ENCODE measurements at places on chromosomes 2 and 18.

- DNase-seq: no peak
Measured at GRCh38 chr2:143823876-143824275, 694.7 kb downstream of the ARHGAP15 start.

DNA sequence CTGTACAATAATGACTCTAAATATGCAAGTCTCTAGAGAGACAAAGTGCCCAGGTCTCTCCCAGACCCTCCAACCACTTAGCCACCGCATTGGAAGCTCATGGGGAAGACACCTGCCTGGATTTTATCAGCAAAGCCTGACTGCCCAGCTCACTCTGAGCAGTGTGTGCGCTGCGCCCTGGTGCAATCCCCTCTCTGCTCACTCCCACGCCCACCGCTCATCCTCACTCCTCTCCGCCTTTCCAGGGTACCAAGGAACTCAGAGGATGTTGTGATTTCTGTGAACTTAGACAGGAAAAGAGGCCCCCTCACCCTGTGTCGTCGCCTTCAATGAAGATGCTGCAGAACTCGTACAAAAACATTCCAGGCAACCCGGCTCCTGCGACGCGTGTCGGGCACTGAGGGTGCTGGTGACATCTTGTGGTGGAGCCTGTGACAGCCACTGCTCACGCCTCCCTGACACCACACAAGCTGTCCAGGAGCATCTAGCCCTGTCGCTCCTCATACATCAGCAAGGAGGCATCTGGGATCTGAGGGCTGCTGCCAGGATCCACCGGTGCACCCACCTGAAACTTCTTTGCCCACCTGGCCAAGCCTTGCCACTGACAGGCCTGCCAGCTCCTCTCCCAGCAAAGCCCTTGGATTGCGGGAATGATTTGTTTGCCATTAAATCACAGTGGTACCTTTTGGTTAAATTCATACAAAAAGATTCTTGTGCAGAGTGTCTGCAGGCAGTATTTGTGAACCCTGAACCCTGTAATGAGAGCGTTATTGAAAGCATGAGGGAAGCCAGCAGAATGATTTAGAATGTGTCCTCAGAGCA, 220.4 kb downstream of the ZNF516 start:
- DNase-seq: no peak

DNA sequence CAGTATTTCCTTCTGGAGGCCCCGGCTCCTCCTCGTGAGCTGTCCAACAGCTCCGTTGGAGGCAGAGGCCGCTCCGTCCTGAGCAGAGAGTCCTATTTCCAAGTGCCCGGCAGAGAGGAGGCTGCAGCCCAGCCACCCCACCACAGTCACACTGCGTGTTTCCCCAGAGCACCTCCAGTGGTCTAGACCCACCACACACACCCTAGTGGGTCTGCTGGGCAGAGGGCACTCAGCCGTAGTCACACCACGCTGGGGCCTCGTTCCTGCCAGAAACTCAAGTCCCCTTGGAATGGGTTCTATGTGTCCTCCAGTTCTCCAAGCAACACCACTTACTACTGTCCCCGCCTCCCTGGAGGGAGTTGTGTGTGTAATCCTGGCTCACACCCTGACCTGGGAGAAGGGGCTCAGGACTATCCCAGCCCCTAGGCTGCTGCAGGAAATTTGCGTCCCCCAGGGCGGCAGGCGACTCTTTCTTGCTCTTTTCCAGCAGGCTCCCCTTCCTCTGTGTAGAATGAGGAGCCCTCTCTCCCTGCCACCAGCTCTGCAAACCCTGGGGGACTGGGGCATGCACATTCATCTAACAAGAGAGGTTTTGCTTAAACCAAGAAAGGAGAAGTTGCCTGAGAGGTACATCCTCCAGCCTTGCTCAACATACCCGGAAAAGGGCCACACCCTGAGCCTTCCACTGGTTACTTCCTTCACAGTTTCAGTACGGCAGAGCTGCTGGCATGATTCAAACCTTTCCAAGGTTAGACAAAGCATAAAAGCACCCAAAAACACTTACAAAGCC, 114.1 kb downstream of the NDUFA10 start:
- DNase-seq: no peak

DNA sequence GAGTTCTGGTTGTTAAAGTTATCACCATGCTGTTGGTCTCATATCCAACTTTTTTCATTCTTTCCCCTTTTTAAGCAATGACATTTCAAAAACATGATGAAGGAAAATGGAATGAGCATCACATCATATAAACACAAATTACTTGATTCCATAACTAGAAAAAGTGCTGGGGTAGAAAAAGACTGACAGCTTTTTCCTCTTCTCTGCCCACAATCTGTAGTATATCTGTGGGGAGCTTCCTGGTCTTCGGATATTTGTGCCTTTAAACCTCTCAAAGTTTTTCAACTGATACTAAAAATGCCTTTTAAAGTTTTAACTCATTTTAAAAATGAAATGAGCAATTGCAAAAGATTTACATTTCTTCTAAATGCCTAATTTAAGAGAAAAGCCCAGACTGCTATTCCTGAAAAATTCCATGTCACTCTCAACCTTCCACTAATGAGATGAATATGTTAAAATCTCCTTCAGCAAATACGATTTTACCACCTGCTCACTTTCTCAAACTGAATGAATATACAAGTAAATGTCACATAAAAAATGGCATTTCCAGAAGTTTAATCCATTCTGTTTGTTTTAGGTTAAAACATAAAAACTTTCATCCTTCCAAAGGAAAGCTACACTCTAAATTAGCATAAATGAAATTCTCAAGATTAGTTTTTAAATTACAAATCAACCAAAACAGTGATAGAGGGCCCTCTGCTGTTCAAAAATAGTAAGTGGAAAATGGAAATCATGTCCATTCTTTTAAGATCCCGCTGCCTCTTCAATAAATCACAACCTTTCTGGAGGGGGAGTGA, 2.1 kb downstream of the DNAH7 start:
- no peak for DNase-seq

- no peak for DNase-seq
Measured at GRCh38 chr2:117058366-117058765, 756.1 kb upstream of the DDX18 start.

GRCh38 chr2:130819608-130820278, 17.0 kb upstream of the ARHGEF4 start:
- no peak for DNase-seq

Data from stimulated activated CD8-positive, alpha-beta memory T cell treated with anti-CD3 and anti-CD28 coated beads, Interleukin-4, amount 100 ng/mL, for 4 hours (primary cell).